ENCODE measurements at places on chromosomes 3 and 15. TPM values are rescaled to one million over a fixed set of nuclear protein-coding genes. Genes with fewer than 3 reads are reported as not detected.

Gene XRN1
- 4.9 TPM for polyA plus RNA-seq

Gene GCNT3
- polyA plus RNA-seq = 8.3 TPM

Gene VIPR1
- 7.0 TPM for polyA plus RNA-seq

Gene CYP11A1
- polyA plus RNA-seq = 2.3 TPM

Gene IL17RE
- polyA plus RNA-seq = 9.2 TPM
